Mucosa of gallbladder (tissue), 1 donor: ENCODE measurements at places on chromosomes 3 and 15. TPM values are rescaled to one million over a fixed set of nuclear protein-coding genes. Genes with fewer than 3 reads are reported as not detected.

CLDN1 gene
- total RNA-seq, result 38.2 TPM

CCR9 gene
- 0.23 TPM for total RNA-seq

TM4SF4 gene
- 6,086 TPM for total RNA-seq

ITIH4 gene
- total RNA-seq, result 10.2 TPM

A4GNT gene
- not detected for total RNA-seq

GCSAM gene
- total RNA-seq, result 0.37 TPM

STRIT1 gene
- total RNA-seq, result 0.72 TPM

PATL2 gene
- total RNA-seq, result 2.2 TPM

LOXL1 gene
- total RNA-seq, result 20.2 TPM

ABHD2 gene
- 430 TPM for total RNA-seq

DAZL gene
- not detected for total RNA-seq

TTLL13 gene
- total RNA-seq, result 0.32 TPM

ATP13A4 gene
- total RNA-seq, result 47.2 TPM

TRPM1 gene
- not detected for total RNA-seq

ELP6 gene
- 23.8 TPM for total RNA-seq

GABRB3 gene
- 91.6 TPM for total RNA-seq

ACVR2B gene
- total RNA-seq, result 8.6 TPM

CSNK1G1 gene
- 16.5 TPM for total RNA-seq

CHRNA5 gene
- 20.3 TPM for total RNA-seq

CGNL1 gene
- 7.9 TPM for total RNA-seq

SLC9C1 gene
- 0.46 TPM for total RNA-seq

CNTN3 gene
- 10.8 TPM for total RNA-seq

REC114 gene
- total RNA-seq, result not detected

MLH1 gene
- 30.0 TPM for total RNA-seq

MAP3K13 gene
- total RNA-seq, result 45.2 TPM
